A673 (cell line): ENCODE measurements at places on chromosomes 5 and 9. TPM values are rescaled to one million over a fixed set of nuclear protein-coding genes. Genes with fewer than 3 reads are reported as not detected.

- no peak overlapping the region for H3K27ac ChIP-seq
- no peaks in the 10 kb centered on the region for H3K27me3 ChIP-seq
- no peaks in the 10 kb centered on the region for H3K4me1 ChIP-seq
- no peak overlapping the region for H3K4me3 ChIP-seq
- peak; percentile 41 for DNase-seq
- H3K36me3 ChIP-seq: no peaks in the 10 kb centered on the region
Measured at GRCh38 chr5:80076131-80077050, 41.2 kb downstream of the THBS4 start.

GRCh38 chr5:177427919-177428573, 1.6 kb downstream of the GRK6 start:
- H3K27ac ChIP-seq: peak overlapping the region; percentile 84
- no peak for DNase-seq
- H3K4me3 ChIP-seq: peak overlapping the region; percentile 76
- peaks cover 10% of the 10 kb centered on the region for H3K36me3 ChIP-seq
- H3K27me3 ChIP-seq: no peaks in the 10 kb centered on the region

- H3K27me3 ChIP-seq: no peaks in the 10 kb centered on the region
- no peak overlapping the region for H3K27ac ChIP-seq
- no peaks in the 10 kb centered on the region for H3K36me3 ChIP-seq
Measured at GRCh38 chr9:95080961-95081647, 236.4 kb downstream of the FANCC start.

- no peak overlapping the region for H3K27ac ChIP-seq
- no peaks in the 10 kb centered on the region for H3K27me3 ChIP-seq
- H3K4me1 ChIP-seq: no peaks in the 10 kb centered on the region
- H3K36me3 ChIP-seq: no peaks in the 10 kb centered on the region
Measured at GRCh38 chr5:170466988-170467707, 36.7 kb upstream of the KCNIP1 start.

DNA sequence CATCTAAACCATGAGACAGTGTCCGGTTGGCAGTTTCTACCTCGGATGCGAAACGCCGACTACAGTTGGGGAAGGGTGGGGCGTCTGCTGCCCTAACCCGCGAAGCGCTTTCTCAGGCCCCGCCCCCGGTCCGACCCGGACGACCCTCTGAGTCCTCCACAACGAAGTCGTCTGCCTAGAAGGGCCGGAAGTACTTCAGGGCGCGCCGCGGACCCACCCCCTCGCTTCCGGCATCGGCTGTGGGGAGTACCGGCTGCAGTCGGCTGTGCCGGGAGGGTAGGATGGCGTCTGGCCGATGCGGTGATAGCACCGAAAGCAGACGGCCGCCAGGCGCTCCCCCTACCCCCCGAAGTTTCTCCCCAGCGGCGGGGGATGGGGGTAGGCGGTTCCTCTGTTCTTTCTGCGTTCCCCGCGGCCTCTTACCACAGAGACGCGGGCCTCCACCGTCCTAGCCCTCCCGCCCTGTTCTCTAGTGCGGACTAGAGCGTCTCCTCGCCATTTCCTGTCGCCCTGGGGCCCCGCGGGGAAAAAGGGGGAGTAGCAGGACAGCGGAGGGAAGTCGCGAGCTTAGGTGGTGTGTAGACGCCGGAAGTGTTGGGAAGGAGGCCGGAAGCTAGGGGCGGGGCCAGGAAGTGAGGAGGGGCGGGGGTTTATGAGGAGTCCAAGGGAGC, at the start of gene TRIM41:
Gene TRIM41, plus strand, starts transcription at position 224 of the 671 bp plus-strand sequence. CDS start 719 bp downstream, outside the sequence.
- peak; percentile 98 for DNase-seq
- H3K4me1 ChIP-seq: peaks cover 11% of the 10 kb centered on the region
- peak within 1 kb of the TSS; percentile 96 for H3K27ac ChIP-seq
- peak within 1 kb of the TSS; percentile 83 for H3K4me3 ChIP-seq
- no peaks in the 10 kb centered on the region for H3K27me3 ChIP-seq
- H3K36me3 ChIP-seq: no peaks in the 10 kb centered on the region

- no peak overlapping the region for H3K27ac ChIP-seq
- no peak for DNase-seq
- H3K4me1 ChIP-seq: no peaks in the 10 kb centered on the region
- no peak overlapping the region for H3K4me3 ChIP-seq
Measured at GRCh38 chr5:65800775-65801174, 78.8 kb downstream of the NLN start.

The TMEM174 gene
- total RNA-seq: not detected in 2 replicates

The NFIB gene
- total RNA-seq: 41.2 and 42.9 TPM in 2 replicates

DNA sequence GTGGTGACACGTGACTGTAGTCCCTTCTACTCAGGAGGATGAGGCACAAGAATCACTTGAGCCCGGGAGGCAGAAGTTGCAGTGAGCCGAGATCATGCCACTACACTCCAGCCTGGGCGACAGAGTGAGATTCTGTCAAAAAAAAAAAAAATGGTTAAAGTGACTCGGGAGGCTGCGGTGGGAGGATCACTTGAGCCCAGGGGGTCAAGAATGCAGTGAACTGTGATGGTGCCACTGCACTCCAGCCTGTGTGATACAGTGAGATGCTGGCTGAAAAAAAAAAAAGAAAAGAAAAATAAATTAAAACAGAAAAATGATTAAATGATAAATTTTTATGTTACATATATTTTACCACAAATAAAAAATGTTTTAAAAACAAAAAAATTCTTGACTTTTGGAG, 51.9 kb downstream of the KLF4 start:
- no peak overlapping the region for H3K27ac ChIP-seq
- no peaks in the 10 kb centered on the region for H3K4me1 ChIP-seq
- peaks cover 4% of the 10 kb centered on the region for H3K27me3 ChIP-seq
- DNase-seq: no peak
- H3K4me3 ChIP-seq: no peak overlapping the region

DNA sequence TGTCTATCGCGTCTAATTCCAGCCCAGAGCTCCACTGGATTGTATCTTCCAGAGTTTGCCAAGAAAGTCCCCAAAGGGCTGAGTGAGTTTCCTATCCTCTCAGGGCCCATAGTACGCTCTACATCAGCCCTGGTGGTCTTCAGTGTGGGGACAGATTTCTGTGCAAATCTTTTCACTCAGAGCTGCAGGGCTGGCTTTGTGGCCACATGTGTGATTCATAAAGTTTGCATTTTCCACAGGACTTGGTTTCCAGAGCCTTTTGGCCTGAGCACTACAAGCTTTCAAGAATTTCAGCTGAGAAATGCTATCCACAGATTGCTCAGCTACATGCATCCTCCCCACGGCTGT, 76.7 kb upstream of the CXCL14 start:
- no peaks in the 10 kb centered on the region for H3K4me1 ChIP-seq
- H3K27me3 ChIP-seq: no peaks in the 10 kb centered on the region
- DNase-seq: no peak
- H3K4me3 ChIP-seq: no peak overlapping the region
- H3K27ac ChIP-seq: no peak overlapping the region

The SLC34A1 gene
- total RNA-seq: not detected in 2 replicates

DNA sequence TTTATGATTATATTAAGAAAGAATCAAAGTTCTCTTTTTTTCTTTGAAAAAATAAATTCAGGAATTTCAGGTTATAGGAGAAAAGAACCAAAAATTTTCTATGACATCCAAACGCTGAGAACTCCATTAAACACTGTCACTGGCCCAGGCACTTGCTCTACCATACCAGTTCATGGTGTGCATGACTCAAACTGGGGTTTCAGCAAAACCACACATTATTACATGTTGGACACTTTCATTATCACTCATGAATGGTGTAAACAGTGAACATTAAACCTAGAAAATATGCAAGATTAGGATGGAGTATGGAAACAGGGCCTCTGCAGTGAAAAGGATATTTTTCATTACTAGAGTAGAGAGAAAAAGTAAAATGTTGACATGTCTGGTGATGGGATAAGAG, 369.9 kb upstream of the FAM174A start:
- H3K36me3 ChIP-seq: no peaks in the 10 kb centered on the region
- no peak overlapping the region for H3K4me3 ChIP-seq
- H3K27me3 ChIP-seq: no peaks in the 10 kb centered on the region
- H3K27ac ChIP-seq: no peak overlapping the region
- no peaks in the 10 kb centered on the region for H3K4me1 ChIP-seq
- no peak for DNase-seq

DNA sequence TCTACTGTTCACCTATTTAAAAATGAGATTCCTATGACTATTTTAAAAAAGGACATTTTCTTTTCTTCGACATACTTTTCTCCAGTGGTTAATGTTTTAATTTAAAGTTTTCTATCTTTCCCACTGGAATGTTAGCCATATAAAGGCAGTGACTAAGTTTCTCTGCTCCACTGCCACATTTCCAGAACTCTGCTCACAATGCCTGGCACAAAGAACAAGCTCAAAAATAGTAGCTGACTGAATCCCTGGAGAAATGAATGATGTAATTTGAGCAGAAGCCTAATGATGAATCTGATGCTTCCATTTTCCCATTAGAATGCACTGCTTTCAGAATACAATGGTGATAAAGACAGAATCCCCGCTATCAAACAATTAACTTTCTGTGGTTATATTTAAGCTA, 817.8 kb downstream of the MTRR start:
- H3K4me1 ChIP-seq: no peaks in the 10 kb centered on the region
- no peaks in the 10 kb centered on the region for H3K27me3 ChIP-seq
- DNase-seq: no peak
- no peak overlapping the region for H3K4me3 ChIP-seq
- H3K36me3 ChIP-seq: no peaks in the 10 kb centered on the region

The DRD1 gene
- 0.77 and 0.85 TPM in 2 replicates for total RNA-seq

The APBA1 gene
- total RNA-seq: 0.13 and 0.15 TPM in 2 replicates

DNA sequence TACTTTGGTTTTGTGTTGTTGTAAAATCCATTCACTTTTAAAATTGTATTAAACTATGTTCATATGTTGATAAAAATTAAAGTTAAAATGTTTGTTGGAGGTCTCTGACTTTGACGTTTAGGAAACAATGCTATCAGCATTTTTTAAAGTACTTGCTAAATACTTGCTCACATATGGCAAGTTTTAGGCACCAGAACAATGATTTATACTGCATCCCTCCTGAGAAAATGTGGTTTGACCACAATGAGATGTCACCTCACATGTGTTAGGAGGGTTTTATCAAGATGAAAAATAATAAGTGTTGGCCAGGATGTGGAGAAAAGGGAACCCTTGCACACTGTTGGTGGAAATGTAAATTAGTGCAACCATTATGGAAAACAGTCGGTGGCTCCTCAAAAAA, 180.8 kb downstream of the HSD17B3 start:
- no peak overlapping the region for H3K27ac ChIP-seq
- no peaks in the 10 kb centered on the region for H3K4me1 ChIP-seq
- H3K4me3 ChIP-seq: no peak overlapping the region
- no peaks in the 10 kb centered on the region for H3K27me3 ChIP-seq
- no peak for DNase-seq
- H3K36me3 ChIP-seq: no peaks in the 10 kb centered on the region

DNA sequence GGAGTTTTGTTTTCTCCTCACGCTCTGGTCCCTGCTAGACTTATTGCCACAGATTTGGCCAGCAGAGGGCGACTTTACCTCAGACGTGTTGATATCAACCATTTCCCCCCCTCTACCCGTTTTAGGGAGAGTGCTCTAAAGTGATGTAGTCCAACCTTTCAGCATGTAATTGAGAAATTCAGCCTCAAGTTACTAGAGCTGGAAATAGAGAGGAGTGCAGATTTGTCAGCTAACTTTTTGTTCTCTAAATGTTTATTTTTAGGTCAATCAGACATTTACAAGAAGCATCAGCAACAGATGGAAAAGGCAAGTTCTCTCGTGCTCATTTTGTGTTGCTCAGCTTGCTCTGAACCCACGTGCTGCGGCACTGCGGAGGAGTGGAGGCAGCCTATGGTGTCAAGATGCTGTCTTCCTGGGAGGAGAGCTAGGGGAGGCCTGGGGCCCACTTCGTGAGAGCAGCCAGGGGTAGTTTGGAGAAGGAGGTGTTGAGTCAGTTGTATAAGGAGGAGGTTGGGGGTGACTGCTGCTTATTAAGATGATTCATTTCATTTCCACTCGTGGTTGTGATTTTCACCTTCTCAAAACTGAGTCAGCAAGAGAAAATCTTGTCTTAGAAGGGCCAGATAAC, 53.6 kb downstream of the GPR107 start:
- no peaks in the 10 kb centered on the region for H3K4me1 ChIP-seq
- DNase-seq: peak; percentile 87
- no peaks in the 10 kb centered on the region for H3K27me3 ChIP-seq
- H3K27ac ChIP-seq: no peak overlapping the region
- peaks cover 28% of the 10 kb centered on the region for H3K36me3 ChIP-seq
- no peak overlapping the region for H3K4me3 ChIP-seq

DNA sequence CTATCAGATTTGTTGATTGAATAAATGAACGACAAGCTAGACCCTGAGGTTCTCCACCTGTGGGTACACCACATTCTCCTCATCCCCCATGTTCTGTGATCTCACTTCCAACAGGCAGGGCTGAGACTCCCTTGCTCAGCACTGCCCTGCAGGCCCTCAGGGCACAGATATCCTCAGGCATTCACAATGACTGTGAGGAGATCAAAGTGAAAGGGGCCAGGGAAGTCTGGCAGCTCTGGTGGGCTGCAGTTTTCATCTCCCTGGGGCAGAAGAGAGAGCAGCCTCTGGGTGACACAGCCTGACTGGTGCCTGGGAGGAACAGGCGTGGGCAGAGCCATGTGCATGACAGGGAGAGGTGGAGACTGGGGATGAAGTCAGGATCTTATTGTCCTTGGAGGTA, 142.4 kb upstream of the C9orf72 start:
- DNase-seq: no peak
- H3K4me3 ChIP-seq: no peak overlapping the region
- no peak overlapping the region for H3K27ac ChIP-seq
- no peaks in the 10 kb centered on the region for H3K36me3 ChIP-seq
- peaks cover 9% of the 10 kb centered on the region for H3K27me3 ChIP-seq

The GRPEL2 gene
- 33.2 and 37.2 TPM in 2 replicates for total RNA-seq

- H3K4me1 ChIP-seq: no peaks in the 10 kb centered on the region
- DNase-seq: no peak
- no peak overlapping the region for H3K4me3 ChIP-seq
- peaks cover 16% of the 10 kb centered on the region for H3K27me3 ChIP-seq
Measured at GRCh38 chr9:99358668-99359067, 136.6 kb downstream of the SEC61B start.

DNA sequence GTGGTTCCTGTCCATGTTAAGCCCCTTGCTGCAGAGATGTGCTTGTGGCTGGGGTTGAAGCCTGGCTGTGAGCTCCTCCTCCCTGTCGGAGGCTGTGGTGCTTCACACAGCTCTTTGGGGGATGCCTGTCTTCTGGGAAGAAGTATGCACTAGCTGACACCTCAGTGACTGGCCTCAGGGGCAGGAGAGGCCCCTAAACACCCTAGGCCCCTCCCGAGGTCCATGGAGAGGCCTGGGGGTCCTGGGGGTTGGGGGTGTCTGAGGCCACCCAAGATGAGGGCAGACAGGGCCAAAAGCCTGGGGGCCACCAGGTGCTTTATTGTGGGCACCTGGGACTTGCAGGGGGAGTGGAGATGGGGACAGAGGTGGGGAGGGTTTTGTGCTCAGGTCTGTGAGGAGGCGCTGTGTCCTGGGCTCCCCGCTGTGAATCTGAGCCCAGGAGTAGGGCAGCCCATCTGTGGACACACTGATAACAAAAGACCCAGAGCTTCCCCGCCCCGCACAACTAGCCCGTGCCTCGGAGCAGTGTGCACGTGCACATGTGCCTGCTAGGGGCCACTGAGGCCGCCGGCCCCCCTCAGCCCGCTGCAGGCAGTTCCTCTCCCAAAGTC, 92.0 kb downstream of the PHF2 start:
- H3K36me3 ChIP-seq: no peaks in the 10 kb centered on the region
- H3K27me3 ChIP-seq: no peaks in the 10 kb centered on the region
- no peak overlapping the region for H3K27ac ChIP-seq
- H3K4me3 ChIP-seq: no peak overlapping the region
- peaks cover 4% of the 10 kb centered on the region for H3K4me1 ChIP-seq
